ENCODE measurements at places on chromosomes 2 and 18.

DNA sequence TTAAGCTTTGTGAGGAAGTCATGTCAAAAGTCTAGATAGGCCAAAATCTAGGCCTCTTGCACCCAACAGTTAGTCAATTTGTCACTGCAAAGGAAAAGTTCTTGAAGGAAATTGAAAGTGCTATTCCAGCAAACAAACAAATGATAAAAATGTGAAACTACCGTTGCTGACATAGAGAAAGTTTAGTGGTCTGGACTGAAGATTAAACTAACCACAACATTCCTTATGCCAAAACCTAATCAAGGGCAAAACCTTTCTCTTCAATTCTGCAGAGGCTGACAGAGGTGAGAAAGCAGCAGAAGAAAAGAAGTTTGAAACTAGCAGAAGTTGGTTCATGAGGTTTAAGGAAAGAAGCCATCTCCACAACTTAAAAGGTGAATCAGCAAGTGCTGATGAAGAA lies 44.0 kb upstream of the LRRTM4 start:
- DNase-seq = peak; percentile 42

GRCh38 chr2:24768601-24769000 lies 24.6 kb downstream of the PTRHD1 start:
- DNase-seq = no peak

DNA sequence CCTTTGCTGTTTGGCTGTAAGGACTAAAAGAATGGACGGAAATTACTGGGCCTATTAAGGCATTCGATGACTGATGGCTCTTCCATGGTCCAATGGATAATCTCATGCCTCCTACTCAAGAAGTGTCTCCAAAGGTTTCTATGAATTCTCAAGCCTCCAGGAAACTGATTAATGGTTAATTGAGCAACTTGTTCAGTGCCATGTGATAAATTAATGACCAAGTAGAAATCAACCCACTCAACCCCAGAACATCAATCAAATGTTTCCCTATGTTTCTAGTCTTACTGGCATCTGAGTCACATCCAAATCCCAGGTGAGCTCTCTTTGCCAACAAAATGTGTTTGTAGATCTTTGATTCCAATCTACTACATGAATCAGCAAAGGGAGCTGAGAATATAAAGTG lies 103.6 kb downstream of the NXPH2 start:
- no peak for DNase-seq

GRCh38 chr2:158204741-158205165 lies 103.1 kb downstream of the UPP2 start:
- no peak for DNase-seq

DNA sequence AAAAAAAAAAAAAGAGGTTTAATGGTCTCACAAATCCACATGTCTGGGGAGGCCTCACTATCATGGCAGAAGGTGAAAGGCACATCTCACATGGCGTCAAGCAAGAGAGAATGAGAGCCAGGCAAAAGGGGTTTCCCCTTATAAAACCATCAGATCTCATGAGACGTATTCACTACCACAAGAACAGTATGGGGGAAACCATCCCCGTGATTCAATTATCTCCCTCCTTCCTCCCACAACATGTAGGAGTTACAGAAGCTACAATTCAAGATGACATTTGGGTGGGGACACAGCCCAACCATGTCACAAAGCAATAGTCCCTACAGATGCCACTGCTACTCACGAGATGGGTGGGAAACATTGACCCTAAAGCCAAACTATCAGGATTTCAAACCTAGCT lies 392.7 kb upstream of the ID2 start:
- DNase-seq = no peak

DNA sequence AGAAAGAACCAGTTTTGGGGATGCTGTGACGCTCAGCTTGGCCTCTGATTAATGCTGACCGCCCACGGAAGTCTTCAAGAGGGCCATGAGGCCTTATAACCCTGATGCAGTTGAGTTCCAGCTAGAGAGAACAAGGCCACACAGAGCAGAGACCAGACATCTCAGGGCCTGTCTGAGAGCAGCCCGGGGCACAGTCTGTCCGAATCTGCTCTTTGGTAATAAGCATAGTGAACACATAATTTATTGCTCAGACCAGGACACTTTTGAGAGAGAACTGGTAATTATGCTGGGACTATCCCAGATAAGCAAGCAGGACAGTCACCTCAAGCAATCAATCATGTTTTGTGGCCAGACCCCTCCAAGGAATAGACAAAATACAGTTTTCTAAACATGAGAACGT lies 68.5 kb downstream of the STPG4 start:
- DNase-seq = no peak

- no peak for DNase-seq
Measured at GRCh38 chr2:164146441-164146840, 410.6 kb upstream of the FIGN start.

DNA sequence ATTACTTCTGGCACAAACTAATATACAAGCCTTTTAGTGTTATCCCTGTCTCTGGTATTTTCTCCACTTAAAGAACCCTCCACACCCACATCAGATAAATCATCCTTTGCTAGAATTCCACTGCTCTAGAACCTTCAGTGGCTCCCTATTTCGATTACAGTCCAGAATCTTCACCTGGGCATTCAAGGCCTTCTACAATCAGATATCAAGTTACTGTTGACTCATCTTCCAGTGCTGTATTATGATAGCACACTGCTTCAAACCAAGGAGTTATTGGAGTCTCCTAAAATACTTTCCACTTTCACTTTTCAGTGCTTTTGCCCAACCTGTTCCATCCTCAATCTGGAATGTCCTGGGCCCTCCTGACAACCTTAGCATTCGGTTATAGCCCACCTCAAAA lies 3.4 kb downstream of the CGREF1 start:
- peak; percentile 19 for DNase-seq

GRCh38 chr2:191065785-191066184 lies 51.8 kb upstream of the STAT1 start:
- DNase-seq = peak; percentile 52

Data from OCI-M1 (cell line).